Ovary (tissue), 10 donors: ENCODE measurements at places on chromosomes 7 and 10.

DNA sequence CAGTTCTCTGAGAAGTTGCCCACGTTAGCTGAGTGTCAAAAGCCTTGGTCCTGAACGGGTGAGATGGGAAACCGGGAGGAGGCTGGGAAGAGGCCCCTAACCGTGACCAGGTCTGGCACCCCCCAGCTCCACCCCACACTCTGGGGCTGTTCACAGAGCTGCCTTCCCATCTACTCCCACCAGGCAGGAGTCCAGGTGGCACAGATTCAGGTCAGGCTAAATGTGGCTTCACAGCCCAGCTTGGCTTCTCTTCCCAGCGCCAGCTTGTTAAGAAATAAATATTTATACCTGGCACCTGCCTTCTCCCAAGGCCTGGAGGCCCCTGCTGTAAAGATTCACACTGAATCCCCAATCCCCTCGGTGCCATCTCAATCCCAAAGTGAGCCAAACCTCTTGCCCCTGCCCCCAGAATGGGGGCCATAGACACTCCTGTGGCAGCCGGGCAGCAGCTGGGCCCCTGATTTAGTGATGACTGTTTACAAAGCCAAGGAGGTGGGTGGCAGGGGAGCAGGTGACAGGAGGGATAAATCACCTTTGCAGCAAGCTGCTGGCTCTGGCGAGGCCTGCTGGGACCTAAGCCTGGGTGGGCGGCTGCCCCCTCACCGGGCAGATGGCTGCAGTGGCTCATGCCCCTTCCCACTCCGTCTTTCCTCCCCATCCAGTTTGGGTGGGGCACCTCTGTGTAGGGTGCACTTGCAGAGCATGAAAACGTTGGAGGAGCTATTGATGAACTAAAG, 72.5 kb downstream of the GOLGA7B start:
- no peak for DNase-seq

DNA sequence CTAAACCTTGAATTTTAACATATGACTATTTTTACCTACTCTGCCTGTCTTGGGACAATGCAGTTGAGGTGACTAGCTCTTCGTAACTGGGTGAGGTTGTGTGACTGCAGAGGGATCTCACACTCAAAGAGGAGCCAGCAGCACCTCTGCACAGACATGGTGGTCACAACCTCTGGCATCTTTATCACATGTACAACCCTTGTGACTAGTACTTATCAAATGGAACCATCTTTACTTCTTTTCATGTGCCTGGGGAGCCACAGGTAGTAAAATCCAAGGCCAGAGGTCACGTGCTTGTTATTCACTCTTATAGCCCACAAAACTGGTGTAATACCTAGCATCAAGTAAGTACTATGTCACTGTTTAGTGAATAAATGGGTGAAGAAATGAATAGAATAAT, 244.3 kb downstream of the COBL start:
- no peak for DNase-seq

GRCh38 chr10:15144788-15145187, 23.7 kb downstream of the NMT2 start:
- no peak for DNase-seq

GRCh38 chr7:28126410-28127041, 54.1 kb downstream of the JAZF1 start:
- DNase-seq, result peak; percentile 60

DNA sequence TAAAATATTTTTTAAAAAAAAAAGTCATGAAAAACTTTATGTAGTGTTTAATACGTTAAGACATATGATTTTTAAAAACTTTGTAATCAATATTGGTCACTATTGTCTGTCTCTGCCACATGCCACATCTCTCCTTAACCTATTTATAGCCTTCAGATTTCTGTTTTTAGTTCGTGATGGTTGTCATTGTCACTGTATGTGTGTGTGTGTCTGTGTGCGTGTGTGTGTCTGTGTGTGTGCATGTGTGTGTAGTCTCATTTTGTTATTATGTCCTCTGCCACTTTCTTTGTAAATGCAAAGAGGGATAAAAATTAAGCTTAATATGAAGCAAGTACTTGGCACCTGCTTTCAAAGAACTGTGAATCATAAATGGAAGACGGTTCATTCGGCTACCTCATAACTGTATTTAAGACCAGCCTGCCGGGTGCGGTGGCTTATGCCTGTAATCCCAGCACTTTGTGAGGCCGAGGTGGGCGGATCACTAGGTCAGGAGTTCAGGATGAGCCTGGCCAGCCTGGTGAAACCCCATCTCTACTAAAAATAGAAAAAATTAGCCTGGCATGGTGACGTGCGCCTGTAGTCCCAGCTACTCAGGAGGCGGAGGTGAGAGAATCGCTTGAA, 354.0 kb downstream of the ARL4A start:
- no peak for DNase-seq
